ENCODE measurements at places on chromosomes 2 and 18.
A peak's percentile ranks its signal among the peaks of the same experiment; 100 is the strongest.

- DNase-seq: no peak
Observed at GRCh38 chr2:3403587-3404334, 24.3 kb downstream of the TRAPPC12 start.

GRCh38 chr2:119293900-119294299 lies 70.3 kb downstream of the STEAP3 start:
- DNase-seq: no peak

- DNase-seq: no peak
Observed at GRCh38 chr2:18180031-18180610, 301.7 kb downstream of the KCNS3 start.

DNA sequence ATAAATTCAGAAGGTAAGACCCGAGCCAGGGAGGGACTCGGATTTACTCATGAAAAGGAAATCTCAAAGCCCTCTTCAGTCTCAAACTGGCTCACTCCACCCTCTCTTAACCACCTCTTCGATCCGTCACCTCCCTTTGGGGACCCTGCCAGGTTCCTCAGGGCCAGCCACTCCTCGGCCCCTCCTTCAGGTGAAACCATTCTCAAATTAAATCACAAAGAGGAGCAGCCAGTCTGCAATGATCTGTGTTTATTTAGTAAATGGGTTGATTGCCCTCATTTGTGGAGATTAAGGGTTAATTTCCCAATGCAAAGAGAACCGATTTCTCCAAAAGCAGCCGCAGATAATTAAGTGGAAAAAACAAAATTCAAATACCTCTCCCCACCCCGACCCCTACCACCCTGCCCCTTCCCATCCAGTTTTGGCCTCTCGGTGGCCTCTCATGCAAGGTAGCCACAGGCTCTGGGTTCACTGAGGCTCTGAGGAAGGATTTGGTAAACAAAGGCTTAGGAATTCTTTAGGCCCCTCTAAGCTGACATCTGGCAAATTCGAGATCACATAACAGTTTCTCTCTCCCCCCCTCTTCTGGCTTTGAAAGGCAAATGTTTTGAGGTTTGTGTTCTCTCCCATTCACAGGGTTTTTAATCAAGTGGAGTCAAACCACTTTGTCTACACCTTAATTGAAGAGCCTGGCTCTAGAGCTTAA lies 10.3 kb upstream of the FZD7 start:
- peak; percentile 94 for DNase-seq

DNA sequence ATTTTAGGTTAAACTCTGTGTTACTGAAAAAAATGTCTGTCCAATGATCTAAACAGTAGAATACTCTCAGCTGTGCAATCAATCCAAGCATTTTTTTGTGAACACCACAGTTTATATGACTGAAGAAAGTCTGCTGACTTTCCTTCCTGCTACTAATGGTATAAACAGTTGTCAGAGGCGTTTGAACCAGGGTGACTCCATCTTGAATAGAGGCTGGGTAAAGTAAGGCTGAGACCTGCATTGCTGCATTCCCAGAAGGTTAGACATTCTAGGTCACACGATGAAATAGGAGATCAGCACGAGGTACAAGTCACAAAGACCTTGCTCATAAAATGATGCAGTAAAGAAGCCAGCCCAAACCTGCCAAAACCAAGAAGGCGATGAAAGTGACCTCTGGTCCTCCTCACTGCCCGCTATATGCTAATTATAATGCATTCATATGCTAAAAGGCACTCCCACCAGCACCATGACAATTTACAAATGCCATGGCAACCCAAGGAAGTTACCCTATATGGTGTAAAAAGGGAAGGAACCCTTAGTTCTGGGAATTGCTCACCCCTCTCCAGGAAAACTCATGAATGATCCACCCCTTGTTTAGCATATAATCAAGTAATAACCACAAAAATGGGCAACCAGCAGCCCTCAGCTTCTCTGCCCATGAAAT lies 31.3 kb downstream of the POU3F3 start:
- DNase-seq: no peak

GRCh38 chr2:226932443-226932842 lies 96.6 kb downstream of the RHBDD1 start:
- DNase-seq: peak; percentile 29

GRCh38 chr2:102520801-102521200 lies 47.8 kb downstream of the SLC9A4 start:
- no peak for DNase-seq

GRCh38 chr18:13915995-13916431 lies 677 bp upstream of the MC2R start:
- no peak for DNase-seq

DNA sequence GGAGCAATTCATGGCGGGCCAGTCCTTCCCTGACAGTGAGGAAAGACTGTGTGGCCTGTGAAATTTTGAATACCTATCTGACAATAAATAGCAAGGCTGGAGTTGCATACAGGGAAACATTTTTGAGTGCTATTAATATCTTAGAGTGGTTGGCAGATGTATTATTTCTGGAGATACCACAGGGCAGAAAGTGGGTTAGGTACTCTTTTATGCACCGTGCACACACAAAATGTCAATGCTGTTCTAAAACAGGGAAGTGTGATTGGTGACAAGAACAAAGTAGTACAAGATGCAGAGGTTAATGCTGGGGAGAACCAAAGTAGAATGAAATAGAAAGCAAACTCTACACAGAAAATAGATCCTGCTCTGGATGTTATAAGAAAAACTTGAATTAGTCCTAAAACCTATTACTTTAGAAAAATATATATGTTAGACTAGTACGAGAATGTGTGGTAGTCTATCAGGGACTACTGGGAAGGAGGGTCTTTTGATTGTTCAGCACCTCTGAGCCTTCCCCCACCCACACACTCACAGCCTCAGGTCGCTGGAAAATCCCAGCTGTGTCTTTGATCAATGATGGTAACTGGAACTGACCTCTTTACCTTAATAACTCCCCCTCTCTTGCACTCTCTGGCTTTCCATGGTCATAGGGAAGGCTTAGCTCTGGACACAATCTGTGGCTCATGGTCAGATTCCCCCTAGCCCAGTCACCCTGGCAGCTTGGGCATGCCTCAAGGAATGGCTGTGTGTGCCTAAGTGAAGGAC lies 58.2 kb downstream of the SERPINB8 start:
- no peak for DNase-seq

DNA sequence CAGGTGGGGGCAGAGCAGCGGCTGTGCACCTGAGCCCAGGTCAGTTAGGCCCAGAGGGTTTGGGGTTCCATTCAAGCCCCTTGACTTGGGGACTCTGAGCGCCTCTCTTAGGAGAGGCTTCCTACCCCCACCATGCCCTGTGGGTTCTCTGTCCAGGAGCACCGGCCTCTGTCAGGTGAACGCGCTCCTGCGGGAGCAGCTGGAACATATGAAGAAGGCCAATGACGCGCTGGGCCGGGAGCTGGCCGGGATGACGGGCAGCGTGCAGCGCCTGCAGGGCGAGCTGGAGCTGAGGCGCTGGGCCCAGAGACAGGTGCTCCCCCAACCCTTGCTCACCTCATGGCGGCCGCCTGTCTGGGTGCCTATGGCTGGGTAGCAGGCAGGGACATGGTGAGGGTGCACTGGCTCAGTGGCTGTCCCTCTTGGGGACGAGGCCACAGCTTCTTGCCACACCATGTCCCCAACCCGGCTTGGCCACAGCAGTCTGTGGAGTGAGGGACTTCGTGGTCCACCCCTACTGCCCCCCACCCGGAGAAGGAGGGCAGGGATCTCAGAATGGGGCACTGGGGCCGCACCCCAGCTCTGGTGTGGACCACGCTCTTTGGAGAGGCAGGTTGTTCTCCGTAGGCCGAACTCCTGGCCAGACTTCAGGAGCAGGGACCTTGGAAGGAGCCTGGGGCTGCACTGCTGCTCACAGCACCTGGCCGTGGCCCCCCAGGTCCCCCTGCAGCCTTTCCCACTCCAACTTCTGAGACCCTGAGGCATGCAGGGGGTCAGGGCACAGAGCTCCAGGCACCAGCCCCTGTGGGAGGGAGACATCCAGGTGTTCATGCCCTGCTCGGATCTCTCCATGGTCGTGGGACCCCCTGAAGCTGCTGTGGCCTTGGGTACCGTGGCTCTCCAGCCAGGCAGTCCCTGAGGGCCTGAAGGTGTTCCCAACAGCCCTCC lies 19.7 kb downstream of the CROCC2 start:
- peak; percentile 21 for DNase-seq

DNA sequence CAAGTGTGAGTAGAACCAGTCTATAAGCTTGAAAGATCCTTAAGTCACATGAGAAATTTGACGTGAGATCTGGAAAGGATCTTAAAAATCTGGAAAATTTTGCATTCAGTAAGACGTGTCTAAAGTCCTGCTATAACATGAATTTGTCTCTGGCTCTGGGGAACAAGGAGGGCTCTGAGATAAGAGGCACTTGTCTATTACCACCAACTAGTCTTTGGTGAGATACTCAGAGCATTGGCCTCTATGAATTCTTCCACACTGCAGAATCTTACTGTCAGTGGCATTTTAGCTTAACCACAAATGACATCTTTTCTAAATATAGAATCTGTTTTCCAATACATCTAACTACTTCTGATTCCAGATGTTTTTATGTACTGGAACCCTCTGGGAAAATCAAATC lies 1504.5 kb downstream of the DPP10 start:
- DNase-seq: no peak

DNA sequence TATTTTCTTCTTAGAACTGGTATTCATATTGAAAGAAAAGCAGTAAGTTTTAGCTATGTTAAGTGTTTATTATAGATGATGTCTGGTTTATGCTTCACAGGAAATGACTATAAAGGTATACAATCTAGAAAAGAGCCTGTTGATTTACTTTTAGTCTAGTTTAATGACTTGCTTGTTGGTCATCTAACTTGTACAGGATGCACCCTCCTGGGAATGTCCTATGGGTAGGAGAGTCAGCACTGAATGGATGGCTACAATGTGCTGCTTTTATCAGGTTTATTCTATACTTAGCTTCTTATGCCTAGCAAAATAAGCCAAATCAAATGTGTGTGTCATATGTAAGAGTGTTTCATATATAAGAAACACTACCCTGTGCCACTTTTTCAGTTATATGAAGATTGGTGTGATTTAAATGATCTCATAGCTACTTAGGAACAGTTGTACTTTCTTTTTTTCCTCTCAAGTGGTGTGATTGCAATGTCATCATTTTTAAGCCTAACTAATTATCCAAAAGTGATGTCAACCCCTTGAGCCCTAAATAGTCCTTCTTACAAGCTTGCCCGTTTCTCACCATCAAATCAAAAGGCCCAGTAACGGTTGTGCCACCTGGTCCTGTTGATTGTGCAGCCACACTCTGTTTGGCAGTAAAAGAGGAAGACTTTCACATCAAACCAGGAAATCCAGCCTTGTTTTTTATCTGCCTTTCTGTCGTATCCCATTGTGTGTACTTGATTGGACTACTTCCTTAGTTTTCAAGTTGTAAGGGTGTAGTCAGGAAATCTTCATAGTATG lies 176.0 kb downstream of the DIS3L2 start:
- no peak for DNase-seq

- no peak for DNase-seq
Observed at GRCh38 chr18:58175786-58176176, 131.8 kb downstream of the NEDD4L start.

GRCh38 chr18:75216212-75216910 lies 5.8 kb downstream of the TSHZ1 start:
- DNase-seq: no peak
